ELF-1 (cell line): ENCODE measurements at places on chromosomes 6 and 20.
A peak's percentile ranks its signal among the peaks of the same experiment; 100 is the strongest.

DNA sequence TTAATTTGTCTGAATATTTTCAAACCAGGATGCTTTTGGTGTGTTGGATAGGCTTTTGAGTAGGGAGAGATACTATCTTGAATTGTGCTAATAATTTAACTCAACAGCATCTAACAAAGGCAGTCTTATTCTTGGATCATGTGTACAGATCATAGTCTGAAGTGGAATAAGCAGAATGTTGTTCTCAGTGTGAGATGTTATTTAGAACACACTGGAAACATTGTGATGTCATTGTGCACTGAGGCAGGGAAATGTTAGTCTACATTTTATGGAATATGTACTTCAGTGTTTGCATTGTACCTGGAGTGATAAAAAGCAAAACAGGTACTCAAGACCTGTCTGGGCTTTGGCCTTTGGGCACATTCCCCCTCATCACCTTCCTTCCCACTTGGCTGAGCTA lies 35.0 kb downstream of the RNF144B start:
- DNase-seq = no peak

- no peak for DNase-seq
These were observed 124.8 kb downstream of the HIVEP1 start for GRCh38 chr6:12136905-12137304.

- no peak for DNase-seq
These were observed 71.4 kb downstream of the CARMIL1 start for GRCh38 chr6:25350573-25350972.

DNA sequence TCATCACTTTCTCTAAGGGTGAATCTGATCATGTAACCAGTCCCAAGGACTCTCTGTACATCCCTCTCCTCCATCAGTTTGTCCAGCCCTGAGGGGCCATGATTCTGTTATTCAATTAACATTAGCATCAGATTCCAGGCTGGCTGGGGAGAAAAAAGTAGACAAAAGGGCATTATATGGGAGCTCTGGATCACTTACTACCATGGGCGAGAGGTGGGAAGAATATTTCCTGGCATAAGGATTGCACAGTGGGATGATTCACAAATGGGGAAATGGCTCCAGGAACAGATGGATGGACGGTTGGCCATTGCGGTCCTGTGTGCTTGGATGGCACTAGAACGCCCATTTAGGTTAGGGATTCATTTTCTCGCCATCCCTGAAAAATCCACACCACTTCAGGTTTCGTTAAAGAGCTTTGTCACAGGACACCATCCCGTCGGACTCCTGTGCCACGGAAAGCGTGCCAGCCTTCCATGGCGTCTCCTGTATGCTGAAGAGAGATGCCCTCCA lies 112.6 kb downstream of the THBS2 start:
- no peak for DNase-seq

- peak; percentile 40 for DNase-seq
These were observed 77.8 kb downstream of the TRAM2 start for GRCh38 chr6:52499026-52499425.

DNA sequence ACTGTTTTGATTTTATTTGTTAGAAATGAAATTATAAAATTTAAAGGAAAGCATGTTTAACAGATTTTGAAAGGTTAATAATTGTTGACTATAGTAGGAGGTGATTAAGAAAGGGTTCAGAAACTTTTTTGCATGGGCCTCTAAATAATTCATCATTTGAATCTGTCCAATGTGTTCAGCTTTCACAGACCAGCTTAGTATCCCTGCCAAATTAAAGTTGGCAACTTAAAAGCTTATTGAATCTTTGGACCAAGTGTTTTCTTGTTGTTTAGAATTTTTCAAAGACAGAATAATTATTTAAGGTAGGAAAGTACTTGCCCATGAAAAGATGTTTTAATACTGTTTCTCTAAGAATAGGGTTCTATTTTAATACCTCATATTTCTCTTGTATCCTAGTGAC lies 466.0 kb downstream of the GJA1 start:
- no peak for DNase-seq

- DNase-seq = no peak
These were observed 149.1 kb upstream of the FAM83B start for GRCh38 chr6:54697424-54697823.

DNA sequence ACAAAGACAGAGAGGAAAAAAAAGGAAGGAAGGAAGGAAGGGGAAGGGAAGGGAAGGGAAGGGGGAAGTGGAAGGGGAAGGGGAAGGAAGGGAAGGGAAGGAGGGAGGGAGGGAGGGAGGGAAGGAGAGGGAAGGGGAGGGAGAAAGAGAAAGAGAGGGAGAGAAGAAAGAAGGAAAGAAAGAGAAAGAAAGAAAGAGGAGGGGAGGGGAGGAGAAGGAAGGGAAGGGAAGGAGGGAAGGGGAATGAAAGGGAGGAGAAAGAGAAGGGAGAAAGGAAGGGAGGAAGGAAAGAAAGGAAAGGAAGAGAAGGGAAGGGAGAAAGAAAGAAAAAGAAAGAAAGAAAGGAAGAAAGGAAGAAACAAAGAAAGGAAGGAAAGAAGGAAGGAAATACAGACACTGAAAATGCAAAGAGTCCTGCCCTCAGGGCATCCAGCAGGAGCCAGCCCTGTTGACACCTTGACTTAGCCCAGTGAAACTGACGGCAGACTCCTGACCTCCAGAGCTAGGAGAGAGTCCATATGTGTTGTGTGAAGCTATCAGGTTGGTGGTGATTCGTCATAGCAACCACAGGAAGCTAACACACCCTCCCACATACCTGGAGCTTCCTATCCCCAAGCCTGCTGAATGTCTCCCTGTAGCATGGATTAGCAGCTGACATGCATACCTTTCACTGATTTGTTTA lies 58.7 kb upstream of the SULF2 start:
- DNase-seq = peak; percentile 81

DNA sequence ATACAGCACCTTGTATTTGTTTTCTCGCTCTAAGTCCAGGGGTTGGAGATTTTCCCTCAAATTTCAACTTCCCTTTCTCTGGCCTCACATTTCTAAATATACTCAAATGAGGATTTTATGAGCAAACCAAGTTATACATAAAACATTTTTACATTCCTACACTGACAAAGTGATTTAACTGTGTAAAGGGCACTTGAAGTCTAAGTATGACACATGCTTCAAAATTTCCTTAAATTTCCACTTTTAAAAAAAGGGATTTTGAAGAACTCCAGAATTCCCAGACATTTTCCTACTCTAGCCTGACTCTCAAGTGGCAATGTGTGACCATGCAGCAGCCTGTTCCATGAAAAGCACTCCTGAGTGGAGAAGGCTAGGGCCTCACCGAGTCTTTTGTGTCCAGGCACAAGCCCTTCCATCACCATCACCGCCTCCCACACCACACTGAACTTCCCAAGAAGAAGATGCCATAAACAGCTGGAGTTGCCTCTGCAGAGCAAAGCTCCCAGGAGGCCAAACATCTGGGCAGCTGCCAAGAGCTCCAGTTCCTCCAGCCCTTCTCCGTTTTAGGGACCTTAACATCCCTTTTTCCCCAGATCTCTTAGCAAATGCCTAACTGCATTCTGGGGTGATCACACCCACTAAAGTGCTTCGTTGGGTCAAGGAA lies 68.9 kb downstream of the NCR2 start:
- no peak for DNase-seq

DNA sequence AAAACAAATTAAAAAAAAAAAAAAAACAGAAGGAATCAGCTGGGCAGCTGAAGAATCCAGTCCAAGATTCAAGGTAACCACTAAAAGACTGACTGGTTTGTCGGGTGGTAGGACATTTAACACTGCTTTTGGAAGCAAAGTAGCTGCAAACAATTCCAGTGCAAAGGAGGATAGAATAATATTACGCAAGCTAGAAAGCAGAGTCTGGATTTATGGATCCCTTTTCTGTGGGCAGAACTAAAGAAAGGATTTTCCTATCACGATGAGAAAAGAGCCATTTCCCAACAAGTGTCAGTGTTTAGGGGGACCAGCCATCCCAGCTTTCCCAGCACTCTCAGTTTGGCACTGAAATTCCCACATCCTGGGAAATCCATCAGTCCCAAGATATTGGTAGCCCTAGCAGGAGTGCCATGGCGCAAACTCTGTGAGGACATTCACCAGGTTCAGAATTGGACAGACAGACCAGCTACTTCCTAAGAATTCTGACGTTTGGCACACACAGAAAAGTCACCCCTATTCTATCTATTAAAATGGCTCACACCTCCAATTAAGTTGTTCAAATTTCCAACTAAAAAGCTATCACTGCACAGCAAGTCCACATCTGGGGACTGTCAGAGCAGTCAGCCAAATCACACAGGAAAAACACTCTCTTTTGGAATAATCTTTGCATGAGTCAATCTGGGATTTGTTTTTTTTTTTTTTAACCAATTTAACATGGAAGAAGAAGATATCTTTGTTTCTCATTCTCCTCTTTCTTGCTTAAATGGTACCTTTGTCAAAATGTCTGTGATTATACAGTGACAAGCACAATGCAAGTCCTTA lies 356.8 kb upstream of the ARID1B start:
- no peak for DNase-seq

GRCh38 chr6:39432330-39433025 lies 110.0 kb upstream of the KCNK16 start:
- no peak for DNase-seq

DNA sequence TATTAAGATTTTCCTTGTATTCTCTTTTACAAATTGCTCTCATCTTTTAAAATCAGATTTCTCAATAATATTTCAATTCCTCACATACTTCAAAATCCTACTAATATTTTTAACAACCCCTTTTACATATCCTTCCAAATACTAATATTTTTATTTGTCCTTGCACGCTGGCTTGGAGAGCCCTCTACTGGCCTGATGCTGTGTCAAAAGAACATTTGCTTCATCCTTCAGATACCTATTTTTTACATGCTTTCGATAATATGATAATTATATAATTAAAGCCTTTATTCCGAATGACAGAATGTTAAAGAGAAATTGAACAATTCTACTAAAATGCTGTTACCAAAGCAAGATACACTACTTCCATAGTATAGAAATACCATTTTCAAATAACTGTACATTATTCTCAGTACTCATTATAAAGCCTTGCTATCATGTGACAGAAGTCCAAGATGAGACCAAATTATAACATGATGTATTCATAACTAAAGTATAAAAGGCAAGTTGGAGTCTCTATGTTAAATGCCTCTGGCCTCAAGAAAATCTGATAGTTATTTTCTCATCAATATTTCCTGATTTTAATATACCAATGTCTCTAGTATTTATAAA lies 39.0 kb upstream of the PLN start:
- DNase-seq = no peak

DNA sequence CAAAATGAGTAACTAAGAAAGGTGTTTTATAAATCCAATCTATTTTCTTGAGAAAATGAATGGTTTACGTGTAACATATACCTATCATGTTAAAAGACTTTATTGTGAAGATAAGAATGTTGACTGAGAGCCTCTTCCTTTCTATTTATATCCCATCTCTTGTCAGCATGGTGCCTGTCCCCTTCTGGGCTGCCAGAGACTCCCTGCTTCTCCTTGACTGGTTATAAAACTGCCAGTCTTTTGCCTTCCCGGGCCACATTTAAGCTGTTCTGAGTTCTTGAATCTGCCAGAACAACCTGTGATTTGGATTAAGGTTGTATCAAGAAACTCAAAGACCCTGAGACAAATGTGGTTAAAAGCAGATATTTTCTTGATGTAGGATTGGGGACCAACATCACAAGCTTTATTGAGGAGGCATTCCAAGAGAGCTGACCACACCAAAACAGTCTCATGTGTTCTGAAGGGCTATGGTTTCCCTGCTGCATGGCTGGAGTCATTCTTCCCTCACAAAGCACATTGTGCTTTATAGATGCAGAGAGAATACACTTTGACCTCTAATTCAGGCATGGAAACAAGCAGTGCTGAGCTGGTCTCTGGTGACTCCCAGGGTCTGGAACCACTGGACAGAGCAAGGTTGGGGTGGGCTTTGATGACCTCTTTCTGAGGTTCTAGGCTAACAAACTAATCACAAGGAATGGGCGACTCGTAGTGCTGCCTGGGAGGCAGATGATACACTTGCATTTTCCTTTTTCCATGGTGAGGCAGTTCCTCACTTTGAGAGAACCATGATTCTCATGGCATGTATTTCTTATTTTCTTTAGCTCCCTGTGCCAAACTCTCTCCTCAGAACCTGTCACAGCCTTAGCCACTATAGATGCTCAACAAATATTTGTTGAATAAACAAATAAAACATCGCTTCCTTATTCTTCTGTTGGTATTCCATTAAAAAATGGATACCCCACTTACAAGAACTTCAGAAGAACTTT lies 205.0 kb upstream of the PREP start:
- no peak for DNase-seq

GRCh38 chr20:59576216-59576953 lies 28.0 kb upstream of the PHACTR3 start:
- no peak for DNase-seq

- no peak for DNase-seq
These were observed 58.0 kb downstream of the SULF2 start for GRCh38 chr20:47727170-47727880.

- no peak for DNase-seq
These were observed 18.9 kb upstream of the SRSF6 start for GRCh38 chr20:43438578-43439316.

DNA sequence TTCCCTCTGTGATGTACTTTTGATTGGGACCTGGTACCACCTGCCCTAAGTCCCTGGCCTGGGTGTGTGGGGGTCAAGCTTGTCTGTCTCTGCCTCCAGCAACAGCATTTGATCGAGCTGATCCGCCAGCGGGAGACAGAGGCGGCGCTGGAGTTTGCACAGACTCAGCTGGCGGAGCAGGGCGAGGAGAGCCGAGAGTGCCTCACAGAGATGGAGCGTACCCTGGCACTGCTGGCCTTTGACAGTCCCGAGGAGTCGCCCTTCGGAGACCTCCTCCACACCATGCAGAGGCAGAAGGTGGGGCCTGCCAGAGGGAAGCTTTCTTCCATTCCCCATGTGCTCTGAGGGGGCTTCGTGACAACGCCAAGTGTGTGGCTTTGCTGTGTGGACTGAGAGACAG lies 5.4 kb downstream of the GID8 start:
- DNase-seq = no peak

- no peak for DNase-seq
These were observed 39.9 kb downstream of the EDN3 start for GRCh38 chr20:59340201-59340885.
